ENCODE measurements at places on chromosomes 3 and 15.

- no peak for DNase-seq
Observed at GRCh38 chr15:27176785-27177406, 205.9 kb downstream of the GABRG3 start.

GRCh38 chr3:173411375-173411973, 13.9 kb downstream of the NLGN1 start:
- no peak for DNase-seq

DNA sequence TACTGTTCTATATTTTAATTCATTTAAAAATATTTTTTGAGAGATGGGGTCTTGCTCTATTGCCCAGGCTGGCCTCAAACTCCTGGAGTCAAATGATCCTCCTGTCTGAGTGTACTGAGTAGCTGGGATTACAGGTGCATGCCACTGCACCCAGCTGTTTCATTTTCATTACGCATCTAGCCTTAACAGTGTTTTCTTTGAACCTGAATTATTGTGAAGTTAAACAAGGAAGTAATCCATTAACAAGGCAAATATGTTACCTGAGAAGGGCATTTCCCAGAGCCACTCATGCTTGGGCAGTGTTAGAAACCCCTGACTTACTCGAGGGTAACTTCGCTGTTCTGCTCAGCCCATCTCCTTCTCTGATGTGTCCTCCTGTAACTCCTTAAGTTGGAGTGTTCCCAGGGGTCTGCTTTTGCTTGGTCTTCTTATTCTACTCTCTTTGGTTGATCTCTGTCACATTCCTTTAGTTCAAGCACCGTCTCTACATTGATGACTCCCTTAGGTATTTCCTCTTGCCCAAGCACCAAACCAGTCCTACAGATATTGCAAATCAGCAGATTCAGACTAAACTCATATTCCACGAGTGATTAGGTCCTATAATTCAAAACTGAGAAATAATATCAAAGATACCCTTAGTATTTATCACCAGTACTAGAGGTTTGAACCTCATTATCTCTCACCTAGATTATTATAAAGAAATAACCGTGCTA, 107.9 kb downstream of the STAC start:
- DNase-seq = no peak

DNA sequence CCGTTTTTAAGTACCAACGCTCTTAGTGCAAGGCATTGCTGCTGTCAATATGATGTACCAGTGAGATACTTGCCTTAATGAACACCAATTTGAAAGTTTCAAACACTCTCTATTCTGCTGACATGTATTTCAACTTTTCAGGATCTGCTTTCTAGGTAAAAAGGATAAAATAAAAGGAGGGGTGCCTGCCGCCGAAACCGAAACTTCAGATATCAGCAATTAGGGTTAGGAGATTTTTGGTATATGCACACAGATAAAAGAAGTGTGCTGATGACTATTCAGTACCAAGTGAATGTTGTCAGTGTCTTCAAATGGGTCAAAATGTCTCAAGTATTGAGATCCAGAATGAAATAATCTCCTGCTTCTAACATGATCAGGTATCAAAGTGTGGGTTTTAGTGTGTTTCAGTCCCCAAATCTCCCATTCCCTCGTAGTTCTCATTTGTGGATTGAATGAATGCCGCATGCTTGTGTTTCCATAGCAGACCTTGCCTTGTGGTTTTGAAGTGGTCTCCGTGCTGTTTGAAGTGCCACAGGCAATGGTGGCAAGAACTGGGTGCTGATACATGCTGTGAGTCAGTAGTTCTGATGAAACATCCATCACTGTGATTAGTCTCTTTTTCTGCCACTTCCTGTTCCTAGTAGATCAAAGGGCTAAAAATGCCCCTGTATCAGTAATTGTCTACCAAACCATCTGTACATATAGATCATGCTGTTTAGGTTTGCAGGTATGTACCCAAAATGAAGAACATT, 22.5 kb downstream of the CHST14 start:
- no peak for DNase-seq

DNA sequence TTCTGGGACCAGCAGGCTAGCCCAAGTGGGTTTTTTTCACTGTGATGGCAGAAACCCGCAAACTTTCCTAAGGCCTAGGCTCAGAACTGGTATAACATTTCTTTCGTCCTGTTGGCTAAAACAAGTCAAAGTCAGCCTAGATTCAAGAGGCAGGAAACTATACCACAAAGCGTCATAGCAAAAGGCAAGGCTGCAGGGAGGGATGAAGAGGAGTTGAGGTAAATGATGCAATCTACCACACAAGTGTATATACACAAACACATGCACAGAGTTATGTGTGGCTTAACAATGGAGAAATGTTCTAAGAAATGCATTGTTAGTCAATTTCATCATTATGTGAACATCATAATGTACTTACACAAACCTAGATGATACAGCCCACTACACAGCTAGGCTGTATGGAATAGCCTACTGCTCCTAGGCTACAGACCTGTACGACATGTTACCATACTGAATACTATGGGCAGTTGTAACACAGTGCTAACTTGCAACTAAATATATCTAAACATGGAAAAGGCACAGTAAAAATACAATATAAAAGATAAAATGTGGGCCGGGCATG, 225.6 kb downstream of the TBL1XR1 start:
- DNase-seq = no peak

GRCh38 chr15:59438625-59439290, 772 bp downstream of the FAM81A start:
- DNase-seq = no peak

DNA sequence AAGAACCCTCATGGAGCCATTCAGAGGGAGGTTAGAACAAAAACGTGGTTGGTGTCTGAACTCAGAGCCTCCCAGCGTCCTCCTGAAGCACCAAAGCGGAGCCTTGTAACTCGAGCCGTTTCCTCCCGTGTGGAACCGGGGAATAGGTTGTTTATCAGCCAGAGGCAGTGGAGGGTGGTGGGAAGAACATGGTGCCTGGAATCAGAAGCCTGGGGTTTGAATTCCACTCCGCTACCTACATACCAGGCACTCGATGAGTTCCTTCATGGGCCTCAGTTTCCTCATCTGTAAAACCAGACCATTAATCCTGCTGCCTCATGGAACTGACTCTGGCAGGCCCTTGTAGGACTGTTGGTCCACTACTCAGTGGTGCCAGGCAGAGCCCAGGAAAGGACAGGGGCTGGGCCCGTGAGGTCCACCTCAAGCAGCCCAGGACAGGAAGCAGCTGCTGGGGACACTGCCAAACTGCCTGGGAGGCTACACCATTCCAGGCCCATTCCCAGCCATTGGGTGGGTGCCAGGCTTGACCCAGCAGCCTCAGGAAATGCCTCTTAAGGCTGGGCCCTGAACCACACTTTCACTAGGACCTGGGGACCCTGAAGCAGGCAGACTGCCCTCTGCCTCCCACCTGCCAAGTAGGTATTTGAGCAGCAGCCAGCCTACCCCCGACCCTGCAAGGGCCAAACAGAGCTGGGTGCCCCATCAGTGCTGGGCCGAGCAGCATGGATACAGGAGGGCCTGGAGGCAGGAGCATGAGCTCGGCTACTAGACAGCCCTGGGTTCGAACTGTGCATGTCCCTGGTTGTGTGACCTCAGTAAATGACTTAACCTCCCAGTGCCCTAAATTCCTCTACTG, 33.4 kb downstream of the PRKCD start:
- DNase-seq = no peak

- DNase-seq = no peak
Observed at GRCh38 chr3:34995796-34996430, 643.4 kb upstream of the ARPP21 start.

- no peak for DNase-seq
Observed at GRCh38 chr3:29478611-29479010, 197.7 kb downstream of the RBMS3 start.

GRCh38 chr3:159824333-159824732, 164.3 kb upstream of the IL12A start:
- no peak for DNase-seq

- DNase-seq = no peak
Observed at GRCh38 chr3:23758253-23758838, 47.4 kb upstream of the UBE2E1 start.

DNA sequence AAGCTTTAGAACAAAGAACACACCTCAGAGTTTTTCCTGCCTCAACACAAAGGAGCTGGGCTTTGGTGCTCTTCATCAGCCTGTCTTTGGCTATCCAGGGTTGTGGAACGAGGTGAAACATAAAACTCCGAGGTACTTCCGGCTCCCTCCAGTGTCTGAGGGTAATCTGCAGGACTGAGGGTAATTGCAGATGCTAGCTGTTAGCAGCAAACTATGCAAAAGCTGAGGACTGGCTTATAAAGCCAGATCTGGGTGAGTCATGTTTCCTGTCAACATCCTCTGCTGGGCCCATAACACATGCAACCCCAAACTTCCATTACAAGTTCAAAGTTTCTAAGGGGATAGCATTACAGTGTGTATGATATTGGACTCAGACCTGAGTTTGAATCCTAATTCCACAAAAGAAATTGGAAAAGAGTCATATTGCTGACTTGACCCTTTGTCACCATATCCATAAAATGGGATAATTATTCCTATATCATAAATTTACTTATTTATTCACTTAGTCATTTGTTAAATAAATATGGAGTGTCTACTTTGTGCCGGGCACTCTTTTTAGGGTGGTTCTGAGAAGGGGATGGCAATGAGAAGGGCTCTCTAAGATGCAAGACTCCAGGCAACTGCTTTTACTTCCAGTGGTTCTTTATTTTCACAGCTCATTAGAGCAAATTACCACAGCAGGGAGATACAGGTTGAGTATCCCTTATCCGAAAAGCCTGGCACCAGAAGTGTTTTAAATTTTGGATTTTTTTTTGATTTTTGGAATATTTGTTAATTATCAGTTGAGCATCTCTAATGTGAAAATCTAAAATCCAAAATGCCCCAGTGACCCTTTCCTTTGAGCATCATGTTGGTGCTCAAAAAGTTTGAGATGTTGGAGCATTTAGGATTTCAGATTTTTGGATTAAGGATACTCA, 9.5 kb upstream of the TRIM69 start:
- no peak for DNase-seq

- DNase-seq = no peak
Observed at GRCh38 chr15:45253330-45253729, 1.3 kb downstream of the SLC28A2 start.

DNA sequence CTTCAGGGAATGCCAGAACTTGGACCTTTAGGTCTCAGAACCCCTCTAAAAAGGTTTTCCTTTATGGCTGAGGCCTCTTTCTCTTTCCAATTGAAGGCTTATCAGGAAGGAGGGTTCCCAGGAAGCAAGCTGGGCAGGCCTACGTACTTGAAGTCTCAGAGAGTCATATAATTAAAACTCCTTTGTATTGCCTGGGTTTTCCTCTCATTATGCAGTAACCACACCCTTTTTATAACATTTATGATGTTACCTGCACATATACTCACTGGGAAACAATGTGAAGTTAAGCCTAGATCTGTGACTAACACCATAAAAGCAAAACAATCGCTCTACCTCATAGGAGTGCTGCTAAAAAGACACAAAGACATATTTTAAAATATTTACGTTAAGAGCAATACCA, 27.3 kb downstream of the SERP1 start:
- no peak for DNase-seq

GRCh38 chr3:138578961-138579574, 15.0 kb downstream of the CEP70 start:
- no peak for DNase-seq

DNA sequence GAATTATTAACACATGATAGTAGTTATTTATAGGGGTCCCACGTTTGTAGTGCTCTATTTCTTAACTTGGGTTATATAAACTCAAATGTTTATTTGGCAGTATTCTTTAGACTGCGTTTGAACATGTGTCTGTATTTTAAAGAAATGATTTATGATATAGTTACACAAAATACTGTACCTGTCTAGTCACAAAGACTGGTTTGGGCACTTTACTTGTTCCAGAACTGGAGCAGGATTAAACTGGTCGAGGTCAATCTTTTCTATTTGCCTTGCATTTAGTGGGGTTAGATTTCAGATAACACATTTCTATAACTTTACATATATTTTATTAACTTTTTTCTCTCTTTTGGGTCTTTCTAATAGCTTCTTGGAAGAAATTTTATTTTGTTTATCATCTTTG, 39.5 kb downstream of the HACD3 start:
- DNase-seq = no peak

- DNase-seq = no peak
Observed at GRCh38 chr15:46589088-46589487, 954.3 kb downstream of the SQOR start.

DNA sequence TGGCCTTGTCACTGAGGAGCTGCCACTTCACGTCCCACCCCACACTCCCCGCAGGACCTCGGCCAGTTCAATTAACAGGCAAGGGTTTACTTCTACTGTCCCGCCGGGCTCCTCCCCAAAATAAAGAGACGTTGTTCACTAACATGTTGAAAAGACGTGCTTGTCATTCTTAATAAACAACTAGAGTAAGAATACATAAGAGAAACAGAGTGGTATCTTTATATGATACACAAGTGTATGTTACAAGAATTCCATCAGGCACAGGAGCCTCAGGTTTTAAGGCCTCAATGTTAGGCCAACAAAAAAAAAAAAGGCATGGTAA, 326 bp upstream of the IMPDH2 start:
- DNase-seq = no peak

DNA sequence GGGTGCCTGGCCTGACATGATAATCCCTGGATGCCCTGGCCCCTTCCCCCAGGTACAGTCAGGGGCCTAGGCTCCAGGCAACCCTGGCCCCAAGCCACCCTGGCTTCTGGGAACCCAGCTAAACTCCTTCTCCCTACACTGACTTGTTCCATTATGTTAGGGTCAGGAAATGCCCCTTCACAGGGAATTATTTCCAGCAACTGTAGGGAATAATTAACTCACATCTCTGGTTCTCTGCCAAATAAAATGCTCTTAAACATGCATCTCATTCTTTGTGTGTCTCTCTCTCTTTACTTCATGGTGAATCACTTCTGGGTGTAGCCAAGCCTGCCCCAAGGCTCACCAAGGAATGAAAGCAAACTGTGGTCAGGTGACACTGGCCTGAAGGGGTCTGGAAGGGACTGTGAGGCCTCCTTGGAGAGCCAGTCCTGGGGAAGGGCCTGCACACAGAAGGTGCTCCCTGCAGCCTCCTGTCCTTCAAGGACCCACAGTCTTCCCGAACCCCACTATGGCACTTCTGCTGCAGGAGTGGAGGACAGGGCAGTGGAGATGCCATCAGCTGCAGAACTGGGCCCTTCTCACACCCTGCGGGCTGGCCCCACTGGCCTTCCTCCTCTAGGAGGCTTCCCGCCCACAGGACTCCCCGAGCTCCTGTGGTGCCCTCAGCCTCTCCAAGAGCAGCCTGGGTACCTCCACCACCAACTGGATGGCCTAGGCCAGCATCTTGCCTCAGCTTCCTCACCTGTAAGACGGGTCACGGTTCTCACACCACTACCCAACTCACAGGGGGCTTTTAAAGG, 17.6 kb downstream of the TKT start:
- DNase-seq = no peak
